Left ventricle myocardium inferior (tissue), 1 donor: ENCODE measurements at places on chromosomes 3 and 15. TPM values are rescaled to one million over a fixed set of nuclear protein-coding genes. Genes with fewer than 3 reads are reported as not detected.
A peak's percentile ranks its signal among the peaks of the same experiment; 100 is the strongest.

The PLCH1 gene
- total RNA-seq: 0.85 TPM

The DLL4 gene
- 11.1 TPM for total RNA-seq

DNA sequence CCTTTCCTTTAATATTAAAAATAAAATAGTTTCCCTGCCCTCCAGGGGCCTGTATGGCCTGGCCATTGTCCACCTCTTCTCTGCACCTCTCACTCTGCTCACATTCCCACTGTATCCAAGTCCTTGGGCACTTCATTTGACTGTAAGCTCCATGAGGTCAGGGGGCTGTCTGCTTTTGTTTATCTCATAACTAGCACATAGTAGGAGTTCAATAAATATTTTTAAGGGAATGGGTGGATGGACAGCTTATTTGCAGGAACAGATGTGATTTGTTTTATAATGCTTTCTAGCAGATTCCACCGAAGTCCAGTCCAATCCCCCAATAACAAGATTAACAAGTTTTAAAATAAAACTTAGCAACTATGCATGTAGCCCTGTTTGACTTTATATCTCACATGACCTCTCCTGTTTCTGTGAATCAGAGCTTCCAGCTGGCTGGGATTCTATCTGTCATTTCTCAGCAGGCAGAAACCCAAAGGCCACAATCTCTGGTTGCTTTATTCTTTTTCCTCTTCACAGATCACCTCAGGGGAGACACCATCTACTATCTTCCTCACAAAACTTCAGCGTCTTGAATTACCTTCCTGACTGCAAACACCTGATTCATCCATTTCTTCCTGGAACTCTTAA lies 123.0 kb upstream of the NR2F2 start:
- H3K4me3 ChIP-seq: no peak overlapping the region
- no peaks in the 10 kb centered on the region for H3K27me3 ChIP-seq
- H3K4me1 ChIP-seq: no peaks in the 10 kb centered on the region
- DNase-seq: no peak

The CDAN1 gene
- total RNA-seq: 6.2 TPM

GRCh38 chr15:34987609-34988026 lies 469 bp downstream of the ZNF770 start:
- peaks cover 6% of the 10 kb centered on the region for H3K36me3 ChIP-seq
- DNase-seq: no peak
- no peaks in the 10 kb centered on the region for H3K27me3 ChIP-seq
- peak overlapping the region; percentile 93 for H3K27ac ChIP-seq

The DNAJA4 gene
- total RNA-seq: 115 TPM

The ATP8B4 gene
- 2.5 TPM for total RNA-seq

The UROC1 gene
- not detected for total RNA-seq

DNA sequence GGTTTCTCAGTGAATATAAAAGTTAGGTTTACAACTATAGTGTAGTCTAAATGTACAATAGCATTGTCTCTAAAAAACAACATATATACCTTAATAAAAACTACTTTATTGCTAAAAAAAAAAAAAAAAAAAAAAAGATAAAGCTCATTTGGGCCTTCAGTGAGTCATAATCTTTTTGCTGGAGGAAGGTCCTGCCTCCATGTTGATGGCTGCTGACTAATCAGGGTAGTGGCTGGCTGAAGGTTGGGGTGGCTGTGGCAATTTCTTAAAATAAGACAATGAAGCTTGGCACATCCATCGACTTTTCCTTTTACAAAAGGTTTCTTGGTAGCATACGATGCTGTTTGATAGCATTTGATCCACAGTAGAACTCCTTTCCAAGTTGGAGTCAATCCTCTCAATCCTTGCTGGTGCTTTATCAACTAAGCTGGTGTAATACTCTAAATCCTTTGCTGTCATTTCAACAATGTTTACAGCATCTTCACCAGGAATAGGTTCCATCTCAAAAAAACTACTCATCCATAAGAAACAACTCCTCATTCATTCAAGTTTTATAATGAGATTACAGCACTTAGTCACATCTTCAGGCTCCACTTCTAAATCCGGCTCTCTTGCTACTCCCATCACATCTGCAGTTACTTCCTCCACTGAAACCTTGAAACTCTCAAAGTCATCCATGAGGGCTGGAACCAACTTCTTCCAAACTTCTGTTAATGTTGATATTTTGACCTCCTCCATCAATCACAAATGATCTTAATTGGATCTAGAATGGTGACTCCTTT lies 13.3 kb downstream of the ZNF280D start:
- no peaks in the 10 kb centered on the region for H3K36me3 ChIP-seq
- peaks cover 64% of the 10 kb centered on the region for H3K4me1 ChIP-seq
- DNase-seq: no peak
- H3K27me3 ChIP-seq: no peaks in the 10 kb centered on the region
- H3K4me3 ChIP-seq: no peak overlapping the region
- no peak overlapping the region for H3K27ac ChIP-seq

The RPL22L1 gene
- 12.4 TPM for total RNA-seq

DNA sequence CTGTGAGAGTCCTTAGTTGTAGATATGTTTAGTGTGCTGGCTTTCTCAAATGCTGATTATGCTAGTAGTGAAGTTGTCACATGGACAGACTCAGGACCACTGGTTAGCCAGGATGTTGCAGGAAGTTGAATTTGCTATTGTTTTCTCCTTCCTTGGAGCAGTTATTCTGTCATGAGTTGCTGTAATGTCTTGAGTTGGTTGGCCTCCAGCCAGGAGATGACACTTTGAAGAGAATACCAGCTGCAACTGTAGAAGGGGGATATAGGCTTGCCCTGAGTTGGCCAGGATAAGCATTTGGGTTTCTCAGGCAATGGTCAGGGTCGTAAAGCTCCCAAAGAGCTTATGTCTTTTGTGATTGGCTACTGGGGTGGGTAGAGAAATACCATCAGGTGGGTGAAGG lies 206.7 kb downstream of the ZNF621 start:
- DNase-seq: no peak
- H3K4me1 ChIP-seq: no peaks in the 10 kb centered on the region
- no peaks in the 10 kb centered on the region for H3K27me3 ChIP-seq
- no peak overlapping the region for H3K4me3 ChIP-seq

GRCh38 chr3:197709135-197709534 lies 27.6 kb downstream of the RUBCN start:
- peaks cover 11% of the 10 kb centered on the region for H3K36me3 ChIP-seq
- H3K27me3 ChIP-seq: no peaks in the 10 kb centered on the region
- peaks cover 33% of the 10 kb centered on the region for H3K4me1 ChIP-seq
- H3K27ac ChIP-seq: no peak overlapping the region
- DNase-seq: no peak
- no peak overlapping the region for H3K4me3 ChIP-seq

DNA sequence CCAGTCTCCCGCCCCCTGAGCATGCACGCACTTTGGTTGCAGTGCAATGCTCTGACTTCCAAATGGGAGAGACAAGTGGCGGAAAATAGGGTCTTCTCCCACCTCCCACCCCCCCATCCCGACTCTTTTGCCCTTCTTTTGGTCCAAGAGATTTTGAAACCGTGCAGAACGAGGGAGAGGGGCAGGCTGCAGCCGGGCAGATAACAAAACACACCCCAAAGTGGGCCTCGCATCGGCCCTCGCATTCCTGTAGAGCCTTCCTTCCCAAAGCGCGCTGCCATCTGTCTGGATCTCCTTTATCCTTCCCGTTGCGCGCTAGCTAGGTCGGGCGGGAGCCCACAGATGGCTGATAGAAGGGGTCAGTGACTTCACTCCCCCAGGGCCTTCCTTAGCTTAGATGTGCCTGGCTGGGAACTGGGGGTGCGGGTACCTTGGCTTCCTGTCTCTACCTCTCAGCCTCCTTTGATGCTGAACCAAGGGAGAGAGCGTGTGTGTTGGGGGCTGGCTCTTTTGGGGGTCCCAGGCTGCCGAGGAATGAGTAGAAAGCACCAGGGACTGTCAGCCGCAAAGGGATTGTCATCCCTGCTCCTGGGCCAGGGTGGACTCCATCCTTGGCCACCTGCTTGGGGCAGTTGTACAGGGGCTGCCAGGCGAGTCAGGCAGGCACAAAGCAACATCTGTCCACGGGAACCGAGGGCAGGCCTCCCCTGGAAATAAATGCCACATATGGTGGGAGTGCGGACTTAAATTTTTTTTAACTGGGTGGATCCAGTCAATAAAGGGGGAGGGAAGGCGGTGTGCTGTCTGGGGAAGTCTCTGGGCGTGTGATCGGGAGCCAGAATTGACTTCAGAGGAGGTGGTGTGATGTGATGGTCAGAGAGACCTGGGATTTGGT lies 1.8 kb downstream of the SMAD3 start:
- H3K36me3 ChIP-seq: peaks cover 7% of the 10 kb centered on the region
- H3K27ac ChIP-seq: peak overlapping the region; percentile 96
- peaks cover 77% of the 10 kb centered on the region for H3K4me1 ChIP-seq

DNA sequence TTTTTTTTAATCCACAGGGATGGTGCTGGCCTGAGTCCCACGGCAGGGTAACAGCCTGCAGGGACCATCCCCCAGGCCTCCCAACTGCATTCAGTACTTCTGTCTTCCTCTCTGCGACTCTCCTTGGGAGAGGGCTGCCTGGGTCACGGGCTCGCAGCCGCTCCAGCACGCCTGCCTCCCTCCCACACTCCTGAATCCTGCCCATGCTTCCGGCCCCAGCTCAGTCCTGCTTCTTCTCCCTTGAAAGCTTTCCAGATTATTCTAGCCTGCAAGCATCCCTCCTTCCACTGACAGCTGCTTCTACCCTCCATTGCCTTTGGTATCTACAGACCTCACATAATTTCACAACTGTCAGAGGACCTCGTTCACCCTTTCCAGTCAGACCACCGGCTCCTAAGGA lies 32.4 kb downstream of the MEGF11 start:
- no peaks in the 10 kb centered on the region for H3K36me3 ChIP-seq
- peaks cover 54% of the 10 kb centered on the region for H3K27me3 ChIP-seq
- H3K27ac ChIP-seq: no peak overlapping the region
- H3K4me1 ChIP-seq: no peaks in the 10 kb centered on the region

GRCh38 chr15:97502038-97502437 lies 458.5 kb upstream of the ARRDC4 start:
- no peak overlapping the region for H3K4me3 ChIP-seq
- H3K27me3 ChIP-seq: no peaks in the 10 kb centered on the region
- H3K4me1 ChIP-seq: no peaks in the 10 kb centered on the region

The POLR2H gene
- total RNA-seq: 24.3 TPM

GRCh38 chr3:143329567-143330211 lies 210.1 kb downstream of the CHST2 start:
- no peak overlapping the region for H3K4me3 ChIP-seq
- no peaks in the 10 kb centered on the region for H3K36me3 ChIP-seq
- no peak overlapping the region for H3K27ac ChIP-seq
- peaks cover 29% of the 10 kb centered on the region for H3K4me1 ChIP-seq

The GOLGA6B gene
- not detected for total RNA-seq
